Esophagus squamous epithelium (tissue), 5 donors: ENCODE measurements at places on chromosomes 2 and 18.

- DNase-seq = no peak
Observed at GRCh38 chr2:239523147-239523953, 122.5 kb upstream of the HDAC4 start.

DNA sequence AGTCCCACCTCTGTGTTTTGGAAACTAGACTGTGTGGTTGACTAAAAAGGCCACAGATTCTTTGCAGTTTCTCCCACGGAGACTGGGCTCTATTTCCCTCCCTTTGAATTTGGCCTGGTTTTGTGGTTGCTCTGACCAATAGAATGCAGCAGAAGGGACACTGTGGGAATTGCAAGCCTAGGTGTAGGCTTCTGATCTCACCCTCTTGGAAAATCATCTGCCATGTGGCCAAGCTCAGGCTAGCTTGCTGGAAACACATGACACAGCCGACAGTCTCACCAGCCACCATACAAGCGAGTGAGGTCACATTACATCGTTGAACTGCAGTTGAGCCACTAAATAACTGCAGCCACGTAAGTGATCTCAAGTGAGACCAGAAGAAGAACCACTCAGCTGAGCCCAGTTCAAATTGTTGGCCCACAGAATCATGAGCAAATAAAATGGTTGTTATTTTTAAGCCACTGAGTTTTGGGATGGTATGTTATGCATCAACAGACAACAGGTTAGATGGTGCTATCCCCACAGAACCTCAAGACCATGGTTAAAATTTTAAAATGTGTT lies 319.1 kb upstream of the MEX3C start:
- no peak for DNase-seq

DNA sequence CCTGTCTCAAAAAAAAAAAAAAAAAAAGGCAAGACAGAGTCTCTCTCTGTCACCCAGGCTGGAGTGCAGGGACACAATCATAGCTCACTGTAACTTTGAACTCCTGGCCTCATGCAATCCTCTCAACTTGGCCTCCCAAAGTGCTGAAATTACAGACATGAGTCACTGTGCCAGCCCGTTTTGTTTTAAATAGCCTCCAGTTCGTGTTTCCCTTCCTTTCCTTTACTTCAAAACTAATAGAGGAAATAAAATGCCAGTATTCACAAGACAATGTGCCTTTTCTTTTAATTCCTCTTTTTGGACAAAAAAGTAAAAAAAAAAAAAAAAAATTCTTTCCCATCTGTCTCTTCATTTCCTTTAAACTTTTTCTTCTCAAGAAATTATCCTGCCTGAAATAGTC lies 54.5 kb upstream of the ACMSD start:
- DNase-seq = no peak

DNA sequence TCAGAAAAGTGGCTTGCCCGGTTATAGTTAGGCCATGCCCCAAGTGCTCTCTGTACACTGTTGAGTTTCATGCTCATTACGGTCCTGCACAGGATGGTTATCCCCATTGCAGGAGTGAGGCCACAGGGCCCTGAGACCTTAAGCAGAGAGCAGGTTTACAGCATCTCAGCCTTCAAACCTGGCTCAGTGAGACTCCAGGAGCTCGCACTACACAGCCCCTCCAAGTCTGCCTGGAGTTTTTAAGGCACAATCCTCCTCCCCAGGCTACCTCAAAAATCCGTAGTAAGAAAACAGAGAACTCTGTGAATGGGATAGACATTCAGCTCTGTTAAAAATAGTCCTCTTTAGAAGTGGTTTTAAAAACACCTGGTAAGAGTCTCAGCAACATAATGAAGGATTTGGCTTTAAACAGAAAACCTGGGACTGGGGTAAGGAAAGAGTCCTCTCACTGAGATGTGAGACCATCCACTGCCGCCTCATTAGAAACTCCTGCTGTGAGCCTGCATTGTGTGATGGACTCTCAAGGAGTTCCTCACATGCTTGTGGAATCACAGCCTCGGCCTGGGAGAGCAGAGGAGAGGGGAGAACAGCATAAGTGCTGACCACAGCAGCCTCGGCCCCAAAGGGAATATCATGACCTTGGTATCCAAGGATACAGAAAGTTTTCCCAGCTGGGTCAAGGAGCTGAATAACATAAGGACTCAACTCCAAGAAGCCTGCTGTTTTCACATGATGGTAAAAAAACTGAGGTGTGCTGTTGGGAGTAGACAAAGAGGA lies 214.8 kb downstream of the ATAD2B start:
- DNase-seq = no peak

DNA sequence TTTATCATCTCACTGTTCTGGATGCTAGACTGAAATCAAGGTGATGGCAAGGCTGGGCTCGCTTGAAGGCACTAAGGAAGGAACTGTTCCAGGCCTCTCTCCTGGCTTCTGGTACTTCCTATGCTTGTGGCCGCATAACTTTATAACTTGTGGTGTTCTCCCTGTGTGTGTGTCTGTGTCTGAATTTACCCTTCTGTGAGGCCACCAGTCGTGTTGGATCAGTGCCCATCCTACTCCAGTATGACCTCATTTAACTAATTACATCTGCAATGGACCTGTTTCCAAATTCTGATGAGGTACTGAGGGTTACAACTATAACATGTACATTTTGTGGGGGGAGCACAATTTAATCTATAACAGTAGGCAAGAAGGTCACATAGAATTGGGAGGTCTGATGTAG lies 41.6 kb downstream of the LYPD6B start:
- no peak for DNase-seq

DNA sequence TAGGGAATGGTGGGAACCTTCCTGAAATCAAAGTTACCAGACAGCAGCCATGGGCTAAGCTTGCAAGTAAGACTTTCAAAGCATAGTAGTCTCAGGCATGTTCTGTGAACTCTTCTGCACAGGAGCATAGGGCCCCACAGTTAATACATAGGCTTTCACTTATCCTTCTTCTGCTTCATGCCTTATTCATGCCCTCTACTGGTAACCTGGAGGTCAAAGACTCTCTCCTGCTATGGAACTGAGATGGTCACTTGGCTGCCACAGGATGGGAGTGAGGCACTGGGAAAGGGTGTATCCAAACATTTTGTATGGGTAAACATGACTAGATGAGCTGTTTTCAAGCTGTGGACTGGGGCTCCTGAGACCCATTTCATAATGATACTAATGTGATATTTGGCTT lies 49.1 kb upstream of the ZNF638 start:
- DNase-seq = no peak

DNA sequence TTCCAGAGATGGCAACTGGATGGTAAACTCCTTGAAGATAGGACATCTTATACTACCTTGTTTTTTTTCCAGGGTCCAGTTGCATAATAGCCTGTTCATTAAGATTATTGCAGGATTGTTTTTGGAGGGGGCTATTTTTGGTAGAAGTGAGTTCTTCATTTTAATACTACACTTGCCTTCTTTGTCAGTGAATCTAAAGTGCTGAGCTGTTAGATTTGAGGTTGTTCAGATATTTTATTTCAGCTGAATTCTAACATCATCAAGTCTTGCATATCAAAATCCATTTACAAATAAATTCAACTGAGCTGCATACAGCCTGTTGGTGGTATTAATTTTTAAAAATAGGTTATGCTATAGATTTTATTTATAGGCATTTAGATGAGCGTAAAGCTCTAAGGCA lies 72.1 kb downstream of the PLCL1 start:
- no peak for DNase-seq

- DNase-seq = no peak
Observed at GRCh38 chr2:147679191-147679954, 165.5 kb upstream of the ACVR2A start.

DNA sequence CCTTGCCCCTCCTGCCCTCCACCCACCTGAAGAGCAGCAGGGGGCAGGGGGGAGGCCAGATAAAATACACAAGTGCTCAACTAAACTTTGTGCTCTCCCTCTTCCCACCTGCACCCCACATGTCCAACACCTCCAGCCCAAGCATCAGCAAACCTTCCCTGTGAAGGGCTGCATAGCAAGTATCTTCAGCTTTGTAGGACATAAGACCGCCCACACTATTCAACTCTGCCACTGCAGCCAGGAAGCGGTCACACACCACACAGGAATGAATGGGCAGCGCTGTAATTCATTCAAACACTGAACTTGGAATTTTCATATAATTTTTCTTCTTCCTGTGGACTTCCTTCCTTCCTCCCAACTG lies 27.5 kb downstream of the TFCP2L1 start:
- DNase-seq = no peak

DNA sequence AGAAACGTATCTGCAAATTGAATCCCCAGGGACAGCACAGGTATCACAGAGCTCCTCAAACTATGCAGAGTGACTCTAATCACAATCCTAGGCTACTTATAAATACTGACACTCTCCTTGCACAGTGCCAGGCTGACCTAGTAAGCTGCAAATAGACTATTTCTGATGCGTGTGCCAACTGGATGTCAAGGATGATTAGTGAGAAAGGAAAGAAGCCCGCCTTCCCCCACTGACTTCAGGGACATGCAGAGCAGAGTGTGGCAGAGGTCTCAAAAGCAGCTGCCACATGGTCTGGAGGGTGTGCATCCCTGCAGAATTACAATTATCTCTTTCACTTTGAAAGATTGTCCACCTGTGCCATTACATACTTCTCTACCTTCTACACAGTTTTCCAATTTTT lies 235.6 kb downstream of the CPS1 start:
- no peak for DNase-seq

DNA sequence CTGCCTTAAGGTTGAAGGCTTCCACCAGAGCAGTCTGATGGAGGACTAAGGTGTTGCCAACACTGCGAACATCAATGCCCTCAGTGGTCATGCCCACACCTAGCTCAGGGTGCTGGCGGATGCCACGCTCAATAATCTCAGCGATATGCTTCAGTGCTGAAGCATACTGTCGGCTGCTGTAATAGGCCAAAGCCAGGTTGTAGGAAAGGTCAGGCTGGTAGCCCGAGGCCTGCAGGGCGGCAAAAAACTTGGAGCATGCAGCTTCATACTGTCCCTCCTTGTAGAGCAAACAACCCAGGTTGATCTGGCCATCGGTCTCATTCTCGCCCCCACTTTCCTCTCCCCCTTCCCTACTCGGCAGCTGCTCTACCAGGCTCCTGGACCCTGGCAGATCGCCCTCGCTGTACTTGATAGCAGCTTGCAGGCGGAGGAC lies 159.4 kb downstream of the AGPS start:
- no peak for DNase-seq

DNA sequence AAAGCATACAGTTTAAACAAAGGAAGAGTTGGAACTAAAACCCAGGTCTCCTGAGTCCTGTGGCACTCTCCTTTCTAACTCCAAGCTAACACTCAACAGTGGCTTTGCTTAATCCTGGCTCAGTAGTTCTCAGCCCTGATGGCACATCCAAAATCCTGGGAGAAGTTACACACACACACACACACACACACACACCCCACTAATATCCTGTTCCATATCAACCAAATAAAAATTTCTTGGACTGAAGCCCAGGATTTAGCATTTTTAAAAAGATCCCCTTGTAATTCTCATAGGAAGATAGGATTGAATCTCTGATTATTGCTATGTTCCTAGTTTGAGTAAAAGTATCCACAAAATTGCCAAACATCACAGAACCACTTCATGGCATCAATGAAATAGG lies 136.1 kb upstream of the RIOK3 start:
- no peak for DNase-seq

GRCh38 chr2:214264171-214264570 lies 146.7 kb upstream of the VWC2L start:
- no peak for DNase-seq

- no peak for DNase-seq
Observed at GRCh38 chr2:64814007-64814406, 160.3 kb upstream of the SERTAD2 start.

GRCh38 chr2:163733301-163733938 lies 2.4 kb downstream of the FIGN start:
- DNase-seq = no peak

- no peak for DNase-seq
Observed at GRCh38 chr18:45637546-45638327, 22.5 kb downstream of the SLC14A2 start.

DNA sequence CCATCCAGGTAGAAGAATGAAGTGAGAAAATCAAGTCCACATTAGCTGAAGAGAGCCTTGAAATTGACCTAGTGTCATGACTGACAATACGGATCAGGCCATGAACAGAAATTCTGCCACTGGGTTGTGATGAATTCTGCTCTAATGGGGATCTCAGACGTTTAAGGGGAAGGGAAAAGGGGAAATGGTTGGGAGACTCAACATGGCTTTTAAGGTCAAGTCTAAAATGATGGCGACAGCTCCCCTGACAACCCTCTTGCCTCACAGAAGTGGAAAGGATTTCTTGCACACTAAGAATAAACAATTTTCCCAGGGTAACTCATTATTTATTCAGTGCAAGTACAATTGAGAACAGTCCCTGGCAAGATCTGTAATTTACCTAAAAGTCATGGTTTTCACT lies 302.5 kb upstream of the ACVR2A start:
- no peak for DNase-seq

GRCh38 chr2:1995081-1995480 lies 250.8 kb upstream of the PXDN start:
- DNase-seq = no peak

DNA sequence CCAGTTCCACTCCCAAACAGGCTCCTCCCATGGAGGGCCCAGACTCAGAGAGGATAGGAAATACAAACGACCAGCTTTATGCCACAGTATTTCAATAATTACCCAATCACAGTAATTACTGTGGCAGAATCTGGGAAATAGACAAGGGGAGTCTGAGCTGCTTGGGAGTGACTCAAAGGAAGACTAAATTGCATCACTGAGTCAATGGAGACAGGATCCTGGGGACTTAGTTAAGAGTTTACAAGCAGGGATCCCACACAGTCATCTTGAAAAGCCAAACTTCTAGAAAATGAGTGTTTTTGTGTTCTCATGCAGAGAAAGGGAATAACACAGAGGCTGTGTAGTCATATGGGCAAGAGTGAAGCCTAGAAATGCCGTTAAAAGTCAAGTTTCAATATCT lies 1142.1 kb downstream of the CNTNAP5 start:
- no peak for DNase-seq

- DNase-seq = no peak
Observed at GRCh38 chr18:72122103-72122502, 422.0 kb downstream of the CBLN2 start.

DNA sequence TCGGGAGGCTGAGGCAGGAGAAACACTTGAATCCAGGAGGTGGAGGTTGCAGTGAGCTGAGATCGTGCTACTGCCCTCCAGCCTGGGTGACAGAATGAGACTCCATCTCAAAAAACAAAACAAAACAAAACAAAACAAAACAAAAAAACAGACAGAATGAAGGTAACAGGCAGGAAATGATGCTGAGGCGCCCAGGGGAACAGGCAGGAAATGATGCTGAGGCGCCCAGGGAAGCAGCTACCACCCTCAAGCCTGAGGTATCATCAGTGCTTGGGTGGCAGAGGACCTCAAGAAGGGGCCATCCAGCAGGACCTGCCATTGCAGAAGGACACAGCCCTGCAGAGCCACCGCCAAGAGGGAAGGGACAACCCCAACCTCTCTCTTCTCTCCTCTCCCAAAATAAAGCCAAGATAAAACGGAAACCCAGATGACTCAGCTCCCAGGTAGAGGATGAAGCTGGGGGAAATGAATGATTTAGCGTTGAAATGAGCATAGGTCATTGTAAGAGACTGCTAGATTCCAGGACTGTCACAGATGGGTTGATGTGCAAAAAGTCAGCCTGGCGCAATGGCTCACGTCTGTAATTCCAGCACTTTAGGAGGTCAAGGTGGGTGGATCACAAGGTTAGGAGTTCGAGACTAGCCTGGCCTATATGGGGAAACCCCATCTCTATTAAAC lies 19.3 kb downstream of the SOWAHC start:
- DNase-seq = no peak

- DNase-seq = no peak
Observed at GRCh38 chr2:38095996-38096861, 20.3 kb upstream of the CYP1B1 start.

GRCh38 chr18:54278615-54279014 lies 9.3 kb downstream of the POLI start:
- no peak for DNase-seq
